ENCODE measurements at places on chromosomes 11 and 22.

- no peak for DNase-seq
Measured at GRCh38 chr11:102810950-102811660, 13.1 kb upstream of the MMP1 start.

DNA sequence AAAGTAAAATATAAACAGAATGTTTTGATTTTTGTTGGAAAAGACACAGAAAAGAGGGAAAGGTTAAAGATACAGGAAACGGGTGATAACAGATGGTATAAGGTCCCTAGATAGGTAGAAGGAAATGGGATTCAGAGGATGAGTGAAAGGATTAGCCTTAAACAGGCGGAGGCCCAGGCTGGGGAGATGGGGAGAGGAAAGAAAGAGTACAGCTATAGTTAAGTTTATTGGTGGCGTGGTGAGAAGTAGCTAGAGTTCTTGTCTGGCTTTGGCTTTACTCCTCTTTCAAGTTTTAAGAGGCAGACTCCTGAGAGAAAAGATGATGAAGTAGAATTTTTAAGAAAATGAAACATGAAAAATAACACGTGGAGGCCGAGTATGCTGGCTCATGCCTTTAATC is 13.7 kb downstream of the ZBTB44 start:
- DNase-seq, result no peak

DNA sequence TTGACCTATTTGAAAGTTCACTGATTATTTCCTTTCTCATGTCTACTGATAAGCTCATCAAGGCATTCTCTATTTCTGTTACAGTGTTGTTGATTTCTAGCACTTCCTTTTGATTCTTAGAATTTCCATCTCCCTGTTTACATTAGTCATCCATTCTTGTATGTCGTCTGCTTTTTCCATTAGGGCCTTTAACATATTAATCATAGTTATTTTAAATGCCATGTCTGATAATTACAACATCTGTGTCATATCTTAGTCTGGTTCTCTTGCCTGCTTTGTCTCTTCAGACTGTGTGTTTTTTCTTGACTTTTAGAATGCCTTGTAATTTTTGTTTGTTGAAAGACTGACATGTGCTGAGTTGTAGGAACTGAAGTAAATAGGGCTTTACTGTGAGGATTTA is 602.1 kb downstream of the SOX6 start:
- no peak for DNase-seq

GRCh38 chr11:125720781-125721180 is 25.3 kb upstream of the PATE1 start:
- no peak for DNase-seq

DNA sequence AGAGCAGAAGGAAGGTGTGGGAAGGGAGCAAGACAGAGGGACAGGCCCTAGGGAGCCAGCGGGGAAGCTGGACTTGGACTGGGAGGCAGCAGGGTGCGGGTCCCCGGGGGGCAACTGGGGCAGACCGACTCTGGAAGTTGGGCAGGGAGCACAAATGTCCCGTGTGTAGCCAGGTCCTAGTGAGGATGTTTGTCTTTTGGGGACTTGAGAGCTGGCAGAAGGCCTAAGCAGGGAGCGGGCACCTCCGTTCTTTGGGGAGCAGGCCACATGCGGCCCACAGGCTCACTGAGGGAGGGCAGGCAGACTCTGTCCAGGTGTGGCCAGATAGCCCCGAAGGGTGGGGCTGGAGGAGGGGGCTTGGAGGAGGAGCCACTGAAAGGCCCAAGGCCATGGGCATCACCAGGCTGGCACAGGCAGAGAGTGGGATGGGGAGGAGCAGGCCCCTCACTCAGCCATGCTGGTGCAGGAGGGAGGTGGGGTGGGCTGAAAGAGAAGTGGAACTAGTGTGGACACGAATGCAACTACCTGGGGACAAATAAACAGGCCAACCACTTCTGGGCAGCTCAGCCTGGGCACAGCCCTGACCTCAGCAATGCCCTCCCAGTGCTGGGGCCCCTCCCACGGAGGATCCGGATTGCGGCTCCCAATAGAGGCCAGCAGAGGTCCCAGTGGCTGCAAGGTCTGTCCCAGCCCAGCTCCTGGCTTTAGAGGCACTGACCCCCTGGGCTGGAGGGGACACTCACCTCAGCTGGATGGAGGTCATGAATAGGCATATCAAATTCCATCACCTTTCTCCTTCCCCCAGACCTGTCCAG is 1.3 kb upstream of the SCARF2 start:
- peak; percentile 57 for DNase-seq

Measured in H9 (cell line).